ENCODE measurements at places on chromosomes 5 and 9.

DNA sequence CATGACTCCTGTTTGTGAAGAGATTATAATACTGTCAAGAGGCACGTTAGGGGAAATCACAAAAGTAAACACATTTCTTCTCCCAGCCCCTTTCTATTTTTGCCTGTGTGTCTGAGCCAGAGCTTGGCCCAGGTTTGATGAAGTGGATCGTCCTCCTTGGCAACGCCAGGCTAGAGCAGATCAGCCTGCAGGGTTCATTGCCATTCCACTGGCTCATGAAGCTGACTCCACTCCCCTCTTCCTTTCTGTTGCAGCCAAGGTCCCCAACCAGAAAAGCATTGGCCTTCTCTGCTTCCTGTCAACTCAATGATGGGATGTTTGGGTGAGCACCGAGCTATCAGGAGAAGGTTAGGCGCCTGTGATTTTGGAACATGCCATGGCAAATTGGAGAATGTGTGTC is 3.3 kb downstream of the ADRB2 start:
- DNase-seq, result no peak

GRCh38 chr9:121935739-121936138 is 157.4 kb downstream of the TTLL11 start:
- DNase-seq, result no peak

DNA sequence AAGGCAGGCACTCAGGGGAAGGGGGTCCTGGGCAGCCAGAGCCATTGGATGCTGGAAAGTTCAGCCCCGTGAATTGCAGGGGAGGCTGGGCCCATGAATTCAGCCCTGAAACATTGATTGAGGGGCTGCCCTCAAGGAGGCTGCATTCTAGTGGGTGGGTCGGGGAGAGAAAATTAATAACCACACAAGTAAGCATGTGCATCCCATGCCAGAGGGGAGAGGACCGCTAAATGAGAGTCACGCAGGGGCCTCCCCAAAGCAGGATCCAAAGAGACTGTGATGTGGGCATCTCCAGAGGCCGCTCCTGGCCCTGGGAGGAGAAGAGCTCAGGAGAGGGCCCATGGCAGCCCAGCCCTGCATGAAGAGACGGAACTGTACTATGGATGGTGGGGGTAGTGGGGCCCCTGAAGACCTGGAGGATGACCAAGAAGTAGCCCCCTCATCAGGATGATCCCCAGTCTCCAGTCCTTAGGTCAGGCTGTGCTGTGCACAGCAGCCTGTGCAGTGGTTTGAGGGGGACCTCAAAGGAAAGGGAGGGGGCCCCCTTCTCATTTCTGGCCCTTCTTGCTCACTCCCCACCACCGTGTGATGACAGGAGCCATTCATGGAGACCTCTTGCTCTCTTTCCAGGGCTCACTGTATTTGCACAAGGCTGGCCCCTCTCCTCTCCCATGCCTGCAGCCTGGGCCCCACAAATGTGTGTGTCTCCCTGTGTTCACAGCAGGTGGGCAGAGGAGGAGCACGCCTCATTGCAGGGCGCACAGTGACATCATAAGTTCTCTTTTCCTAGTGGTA is 233.6 kb upstream of the IRX1 start:
- no peak for DNase-seq

- DNase-seq, result no peak
Observed at GRCh38 chr5:169424670-169425378, 123.9 kb upstream of the SLIT3 start.

DNA sequence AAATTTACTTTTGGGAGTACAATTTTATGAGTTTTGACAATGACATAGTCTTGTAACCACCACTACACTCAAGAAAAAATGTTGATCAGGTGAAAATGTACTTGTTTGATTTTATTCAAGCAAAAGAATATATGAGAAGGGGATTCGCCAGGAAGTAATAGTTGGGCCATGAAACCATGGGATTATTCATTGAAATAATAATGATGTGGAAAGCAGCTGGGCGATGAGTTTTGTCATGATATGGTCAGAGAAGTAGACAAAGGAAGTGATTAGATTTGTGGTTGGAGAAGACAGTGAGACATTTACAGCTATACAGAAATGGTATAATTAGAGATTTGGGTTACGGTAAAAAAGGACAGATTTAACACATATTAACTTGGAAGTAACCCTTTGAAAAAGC is 11.2 kb downstream of the HMGCR start:
- no peak for DNase-seq
